ENCODE measurements at places on chromosomes 6 and 20.
A peak's percentile ranks its signal among the peaks of the same experiment; 100 is the strongest.

DNA sequence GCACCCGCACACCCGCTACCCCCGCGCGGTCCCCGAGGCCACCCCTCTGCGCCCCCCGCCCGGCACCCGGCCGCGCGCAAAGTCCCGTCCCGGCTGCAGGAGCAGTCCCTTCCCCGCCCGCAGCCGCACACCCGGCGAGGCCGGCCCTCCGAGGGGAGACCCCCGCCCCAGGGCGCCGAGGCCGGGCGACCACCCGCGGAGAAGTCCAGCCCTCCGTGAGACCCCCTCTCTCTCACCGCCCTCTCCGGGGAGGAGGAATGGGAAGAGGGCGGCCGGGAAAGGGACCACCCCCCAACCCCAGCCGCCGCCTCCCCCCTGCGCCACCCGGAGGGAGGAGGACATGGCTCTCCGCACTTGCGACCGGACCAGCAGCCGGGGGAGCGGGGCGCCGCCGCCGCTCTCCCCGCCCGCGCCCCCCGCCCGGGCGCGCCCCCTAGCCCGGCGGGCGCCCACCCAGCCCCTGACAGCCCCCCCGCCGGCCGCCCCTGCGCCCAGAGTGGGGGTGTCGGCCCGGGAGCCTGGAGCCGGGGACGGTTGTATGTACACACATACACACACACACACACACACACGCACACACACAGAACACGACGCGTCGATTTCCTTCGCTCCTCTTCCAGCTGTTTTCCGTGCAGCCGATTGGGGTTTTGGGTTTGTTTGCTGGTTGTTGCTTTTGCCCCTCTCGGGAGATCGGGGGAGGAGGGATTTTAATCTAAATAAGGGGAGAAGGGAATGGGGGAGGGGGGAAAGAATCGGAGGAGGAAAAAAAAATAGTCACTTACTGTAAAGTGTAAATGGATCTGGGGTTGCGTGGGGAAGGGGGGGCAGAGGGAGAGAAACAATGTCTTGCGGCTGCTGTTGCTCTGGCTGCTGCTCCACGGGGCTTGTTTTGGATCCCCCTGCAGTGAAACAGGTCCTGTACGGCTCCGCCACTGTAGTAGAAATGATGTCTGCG lies at the start of gene ATXN1:
Gene ATXN1 (minus strand): TSS at position 945 of the 955 bp plus-strand sequence.
- DNase-seq, result peak; percentile 6

DNA sequence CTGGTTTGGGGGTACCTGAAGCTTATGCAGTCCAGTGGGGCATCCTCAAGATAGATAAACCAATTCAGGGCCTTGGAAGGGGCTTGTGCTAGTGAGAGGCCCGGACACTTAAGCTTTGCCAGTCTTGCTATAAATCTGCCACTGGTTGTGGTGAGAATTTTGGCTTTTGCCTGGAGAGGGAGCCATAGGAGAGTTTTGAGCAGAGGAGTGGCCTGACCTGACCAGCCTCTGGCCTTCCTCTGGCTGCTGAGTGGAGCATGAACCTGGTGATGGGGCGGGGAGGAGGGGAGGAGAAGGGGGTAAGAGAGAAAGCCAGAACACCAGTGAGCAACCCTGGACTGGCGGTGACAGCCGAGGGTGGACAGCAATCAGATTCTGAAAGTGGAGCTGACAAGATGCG lies 7.1 kb downstream of the TMEM74B start:
- no peak for DNase-seq

GRCh38 chr20:33645072-33645358 lies 17.1 kb upstream of the C20orf144 start:
- no peak for DNase-seq

DNA sequence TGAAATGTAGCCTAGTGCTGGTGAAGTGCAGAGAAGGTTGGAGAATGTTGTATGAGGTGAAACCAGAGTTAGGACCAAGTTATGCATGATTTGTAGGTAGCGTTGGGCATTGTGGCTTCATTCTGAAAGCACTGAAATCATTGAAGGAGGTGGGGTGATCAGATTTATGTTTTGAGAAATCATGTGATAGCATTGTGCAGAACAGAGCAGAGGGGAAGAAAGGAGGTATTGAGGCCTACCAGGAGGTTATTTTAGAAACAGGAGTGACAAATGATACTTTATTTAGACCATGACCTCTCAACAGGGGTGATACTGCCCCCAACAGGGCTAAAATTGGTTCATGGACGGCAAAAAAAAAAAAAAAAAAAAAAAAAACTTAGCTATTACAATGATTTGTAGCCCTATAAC lies 15.6 kb upstream of the HMGN3 start:
- DNase-seq, result no peak

DNA sequence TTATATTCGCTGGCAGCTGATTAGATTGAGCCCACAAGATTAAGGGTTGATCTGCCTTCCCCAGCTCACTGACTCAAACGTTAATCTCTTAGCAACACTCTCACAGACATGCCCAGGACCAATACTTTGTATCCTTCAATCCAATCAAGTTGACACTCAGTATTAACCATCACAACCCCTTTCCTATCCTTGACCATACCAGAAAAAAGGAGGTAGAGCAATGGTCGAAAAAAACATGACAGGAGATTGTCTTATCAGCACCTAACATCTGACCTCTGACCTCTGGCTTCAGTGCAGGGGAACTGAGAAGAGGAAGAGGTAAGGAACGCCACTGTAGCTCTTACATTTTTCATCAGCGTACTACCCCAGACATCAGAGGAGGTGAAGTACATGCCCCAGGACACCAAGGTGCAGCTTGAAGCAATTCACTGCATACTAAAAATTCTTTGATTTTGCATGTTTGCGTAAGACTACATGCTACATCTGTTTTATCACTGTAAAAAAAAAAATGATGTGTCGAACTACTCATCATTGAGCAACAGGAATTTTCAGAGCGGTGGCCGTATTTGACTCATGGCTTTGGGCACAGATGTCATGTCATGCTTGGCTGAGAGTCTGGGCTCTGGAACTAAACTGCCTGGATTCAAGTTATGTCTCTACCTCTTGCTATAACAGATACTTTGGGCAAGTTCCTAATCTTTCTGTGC lies 188.0 kb upstream of the TAB2 start:
- no peak for DNase-seq

GRCh38 chr6:6747371-6747770 lies 158.9 kb downstream of the LY86 start:
- no peak for DNase-seq

- no peak for DNase-seq
Measured at GRCh38 chr6:91268941-91269340, 682.1 kb upstream of the MAP3K7 start.

DNA sequence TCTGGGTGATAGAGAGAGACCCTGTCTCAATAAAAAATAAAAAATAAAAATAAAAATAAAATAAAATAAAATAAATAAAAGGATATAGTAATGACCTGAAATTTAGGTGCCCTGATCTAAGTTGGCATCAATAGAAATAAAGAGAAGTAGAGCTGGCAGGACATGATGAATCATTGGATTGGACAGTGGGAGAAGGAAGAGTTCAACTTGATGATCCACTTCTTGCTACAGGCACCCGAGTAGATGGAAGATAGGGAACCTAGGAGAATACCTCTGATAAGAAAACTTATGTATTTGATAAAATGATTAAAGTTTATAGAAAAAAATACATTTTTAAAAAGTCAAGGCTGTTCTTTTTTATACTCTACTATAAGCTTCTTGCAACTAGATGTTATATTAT lies 79.0 kb downstream of the ADTRP start:
- DNase-seq, result no peak

- DNase-seq, result no peak
Measured at GRCh38 chr20:33561692-33562601, 72.1 kb downstream of the CBFA2T2 start.

- no peak for DNase-seq
Measured at GRCh38 chr20:51385646-51386530, 156.6 kb downstream of the NFATC2 start.

- DNase-seq, result no peak
Measured at GRCh38 chr6:83917001-83917400, 57.5 kb downstream of the CYB5R4 start.

- DNase-seq, result no peak
Measured at GRCh38 chr6:29980511-29980910, 38.2 kb downstream of the HLA-A start.

GRCh38 chr6:15479761-15480160 lies 183.1 kb downstream of the DTNBP1 start:
- no peak for DNase-seq

- DNase-seq, result peak; percentile 49
Measured at GRCh38 chr20:23889775-23890187, 10.2 kb upstream of the CST5 start.

DNA sequence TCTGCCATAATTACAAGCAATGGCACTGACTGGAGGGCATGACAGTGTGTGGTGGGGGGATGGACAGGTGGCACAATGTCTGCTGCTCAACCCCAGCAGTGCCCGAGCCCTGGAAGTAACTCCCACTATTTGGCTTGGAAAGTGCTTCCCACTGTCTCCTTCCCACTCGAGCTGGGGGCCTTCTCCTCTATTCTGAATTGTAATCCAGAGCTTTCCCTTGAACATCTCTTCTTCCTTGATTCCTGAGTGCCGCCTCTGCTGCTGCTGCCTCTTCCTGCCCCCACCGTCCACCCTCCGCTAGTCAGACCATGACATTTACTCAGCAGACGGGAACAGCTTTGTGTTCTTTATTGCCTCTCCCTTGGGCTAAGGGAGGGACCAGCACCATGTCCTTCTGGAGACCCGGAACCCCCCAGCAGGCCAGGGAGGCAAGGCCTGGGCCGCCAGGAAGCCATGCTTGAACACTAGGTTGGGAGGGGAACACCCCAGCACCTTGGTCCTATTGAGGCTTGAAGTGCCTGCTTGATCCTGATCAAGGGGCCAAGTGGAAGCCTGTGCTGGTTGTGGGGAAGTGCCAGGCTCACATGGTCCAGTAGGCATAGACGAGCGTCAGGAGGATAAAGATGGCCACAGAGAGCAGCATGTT lies 17.0 kb downstream of the CCDC167 start:
- no peak for DNase-seq

- DNase-seq, result no peak
Measured at GRCh38 chr6:36063318-36064060, 35.9 kb downstream of the MAPK14 start.

DNA sequence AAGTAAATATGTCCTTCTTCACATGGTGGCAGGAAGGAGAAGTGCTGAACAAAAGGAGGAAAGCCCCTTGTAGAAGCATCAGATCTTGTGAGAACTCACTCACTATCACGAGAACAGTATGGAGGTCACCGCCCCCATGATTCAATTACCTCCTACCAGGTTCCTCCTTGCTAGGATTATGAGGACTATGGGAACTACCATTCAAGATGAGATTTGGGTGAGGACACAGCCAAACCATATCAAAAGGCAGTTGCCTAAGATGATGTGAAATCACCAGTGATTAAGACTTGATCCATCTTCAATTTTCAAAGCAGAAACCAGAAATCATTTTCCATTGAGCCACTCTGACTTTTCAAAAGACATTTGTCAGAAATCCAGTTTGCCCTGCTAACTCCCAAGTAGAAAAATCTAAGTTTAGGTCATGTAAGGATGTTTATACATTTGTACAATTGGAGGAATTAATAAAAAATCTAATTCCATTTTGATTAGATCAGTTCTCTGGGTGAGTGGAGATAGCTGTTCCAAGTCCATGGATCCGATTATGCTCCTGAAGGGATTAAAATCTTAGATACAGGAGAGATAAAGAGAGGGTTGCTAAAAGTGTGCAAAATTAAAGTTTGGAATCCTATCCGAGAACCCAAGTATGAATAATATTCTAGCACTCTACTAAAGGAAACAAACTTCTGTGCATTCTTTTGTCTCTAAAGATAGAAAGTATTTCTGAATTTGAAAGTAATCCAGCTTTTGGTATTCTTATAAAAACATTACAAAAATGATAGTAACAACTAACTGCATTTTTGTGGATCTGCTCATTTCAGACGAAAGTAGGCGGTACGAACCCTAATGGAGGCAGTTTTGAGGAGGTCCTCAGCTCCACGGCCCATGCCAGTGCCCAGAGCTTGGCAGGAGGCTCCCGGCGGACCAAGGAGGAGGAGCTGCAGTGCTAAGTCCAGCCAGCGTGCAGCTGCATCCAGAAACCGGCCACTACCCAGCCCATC lies 39.5 kb downstream of the HDDC2 start:
- no peak for DNase-seq

GRCh38 chr6:105648276-105648675 lies 245.4 kb upstream of the PREP start:
- DNase-seq, result no peak

- peak; percentile 40 for DNase-seq
Measured at GRCh38 chr6:38443352-38444144, 196.2 kb downstream of the BTBD9 start.

- no peak for DNase-seq
Measured at GRCh38 chr20:43558412-43559146, at the start of gene SGK2. Gene SGK2, plus strand, starts transcription at chr20:43559027. Its CDS starts 7,469 bp downstream, at chr20:43566496.

DNA sequence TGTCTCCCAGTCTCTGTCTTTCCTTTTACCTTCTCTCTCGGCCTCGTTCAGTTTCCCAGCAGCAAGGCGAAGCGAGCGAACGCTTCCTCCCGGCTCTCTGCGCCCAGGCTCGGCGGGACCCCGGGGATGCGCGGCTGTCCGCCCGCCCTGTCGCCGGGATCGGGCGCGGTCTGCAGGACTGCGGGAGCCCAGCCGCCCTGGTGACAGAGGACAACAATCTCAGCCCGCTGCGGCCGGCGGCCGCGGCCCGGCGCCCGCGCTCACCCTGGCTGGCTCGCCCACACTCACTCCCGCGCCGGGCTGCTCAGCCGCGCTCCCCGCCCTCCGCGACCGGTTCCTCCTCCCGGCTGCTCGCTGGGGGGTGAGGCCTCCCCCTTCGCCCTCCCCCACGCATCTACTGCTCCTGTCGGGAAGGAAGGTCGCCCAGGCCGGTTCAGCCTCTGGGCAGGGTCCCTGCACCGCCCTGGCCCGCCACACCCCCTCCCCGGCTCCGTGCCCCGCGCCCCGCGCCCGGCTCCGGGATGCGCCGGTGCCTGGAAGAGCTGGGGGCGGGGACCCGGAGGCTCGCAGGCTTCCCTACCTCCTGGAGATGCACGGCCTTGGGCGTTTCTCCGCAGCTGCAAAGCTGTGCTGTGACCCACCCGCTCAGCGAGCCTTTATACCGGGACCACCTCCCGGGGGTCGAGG lies 410 bp downstream of the SYNE1 start:
- DNase-seq, result no peak

- DNase-seq, result no peak
Measured at GRCh38 chr6:151803743-151804142, 3.7 kb upstream of the ESR1 start.

DNA sequence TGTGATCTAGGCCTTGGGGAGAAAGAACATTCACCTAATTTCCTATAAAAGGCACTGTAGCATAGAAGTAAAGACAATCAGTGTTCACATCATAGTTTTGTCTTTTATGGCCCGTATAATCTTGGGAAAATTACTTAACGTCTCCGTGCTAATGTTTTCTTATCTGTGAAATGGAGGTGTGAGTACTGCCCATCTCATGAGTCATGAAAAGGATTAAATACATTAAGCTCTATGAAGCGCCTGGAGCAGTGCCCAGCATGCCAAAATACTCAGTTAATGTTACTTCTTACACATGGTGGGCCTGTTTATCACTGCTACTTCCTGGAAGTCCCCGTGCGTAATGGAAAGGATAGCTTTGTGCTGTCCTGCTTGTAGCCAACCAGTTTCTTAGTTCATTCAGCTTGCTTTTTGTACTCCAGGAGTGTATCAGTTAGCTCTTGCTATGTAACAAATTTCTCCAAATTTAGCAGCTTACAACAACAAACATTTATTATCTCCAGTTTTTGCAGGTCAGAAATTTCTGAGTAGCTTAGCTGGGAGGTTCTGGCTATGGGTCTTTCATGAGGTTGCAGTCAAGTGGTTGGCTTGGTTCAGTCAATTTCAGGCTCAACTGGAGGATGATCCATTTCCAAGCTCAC lies 103.6 kb upstream of the BMP2 start:
- DNase-seq, result no peak

GRCh38 chr6:169722362-169723199 lies 1.7 kb downstream of the PHF10 start:
- peak; percentile 45 for DNase-seq

GRCh38 chr20:62197801-62198200 lies 15.0 kb downstream of the MTG2 start:
- DNase-seq, result no peak

Data from GDM1 (cell line).